M059J (cell line): ENCODE measurements at places on chromosomes 5 and 9. TPM values are rescaled to one million over a fixed set of nuclear protein-coding genes. Genes with fewer than 3 reads are reported as not detected.

The PHF24 gene
- not detected in 2 replicates for total RNA-seq

The IL4 gene
- total RNA-seq: not detected in 2 replicates

The PCA3 gene
- total RNA-seq: not detected in 2 replicates

The C9orf50 gene
- 0.10 TPM in 1 of 2 replicates, not detected in the other for total RNA-seq

The N4BP3 gene
- 0.05 TPM in 1 of 2 replicates, not detected in the other for total RNA-seq

DNA sequence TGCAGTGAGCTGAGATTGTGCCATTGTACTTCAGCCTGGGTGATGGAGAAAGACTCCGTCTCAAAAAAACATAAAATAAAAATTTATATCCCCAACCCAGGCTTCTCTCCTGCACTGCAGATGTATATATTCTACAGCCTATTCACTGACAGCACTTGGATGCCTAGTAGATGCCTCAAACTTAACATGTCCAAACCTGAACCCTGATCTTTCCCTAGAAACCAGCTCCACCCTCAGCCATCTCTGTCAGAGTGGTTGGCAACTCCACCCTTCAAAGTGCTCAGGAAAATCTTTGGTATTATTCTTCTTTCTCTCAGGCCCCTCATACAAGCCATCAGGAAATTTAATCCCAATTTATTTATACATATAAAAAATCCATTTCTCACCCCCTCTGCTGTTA, 36.9 kb upstream of the TXN start:
- no peak for DNase-seq

GRCh38 chr5:150700246-150700593, 642 bp downstream of the RBM22 start:
- DNase-seq: no peak

DNA sequence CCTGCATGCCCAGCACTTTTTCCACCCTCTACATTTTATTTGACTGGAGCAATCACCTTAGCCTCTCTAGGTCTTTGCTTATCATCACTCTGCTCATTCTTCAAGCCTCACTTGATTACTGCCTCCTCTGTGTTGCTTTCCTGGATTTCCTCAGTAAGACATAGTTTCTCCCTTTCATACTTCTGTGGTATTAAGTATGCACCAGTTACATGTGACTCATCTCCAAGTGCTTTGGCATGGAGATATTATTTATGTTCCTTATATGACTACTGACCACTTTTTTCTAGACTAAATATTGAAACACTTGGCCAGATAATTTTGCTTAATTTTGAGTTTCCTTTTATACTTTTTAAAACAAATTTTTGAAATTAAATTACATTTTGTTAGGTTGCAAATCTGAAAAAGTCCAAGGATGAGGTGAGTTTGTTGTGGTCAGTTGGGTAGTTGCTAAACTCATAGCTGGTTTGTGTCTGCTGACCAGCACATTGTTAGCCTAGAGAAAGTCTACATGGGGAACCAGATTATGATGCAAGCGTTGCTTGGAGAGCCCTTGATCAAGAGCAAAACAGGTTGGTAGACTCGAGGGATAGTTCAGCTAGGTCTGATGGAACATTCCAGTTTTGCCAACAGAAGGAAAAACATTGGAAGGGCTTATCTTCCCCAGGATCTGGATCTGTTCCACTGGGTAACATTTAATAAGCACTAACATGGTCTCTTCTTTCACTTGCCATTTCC, 140.2 kb downstream of the TMC1 start:
- DNase-seq: peak; percentile 65

- peak; percentile 21 for DNase-seq
These were observed 20.4 kb upstream of the BRD3 start for GRCh38 chr9:134088063-134088725.

GRCh38 chr5:128216860-128217531, 133.4 kb downstream of the SLC12A2 start:
- DNase-seq: peak; percentile 94

- DNase-seq: peak; percentile 50
These were observed 34.1 kb downstream of the NEK6 start for GRCh38 chr9:124291801-124292396.
